ENCODE measurements at places on chromosomes 3 and 15.

DNA sequence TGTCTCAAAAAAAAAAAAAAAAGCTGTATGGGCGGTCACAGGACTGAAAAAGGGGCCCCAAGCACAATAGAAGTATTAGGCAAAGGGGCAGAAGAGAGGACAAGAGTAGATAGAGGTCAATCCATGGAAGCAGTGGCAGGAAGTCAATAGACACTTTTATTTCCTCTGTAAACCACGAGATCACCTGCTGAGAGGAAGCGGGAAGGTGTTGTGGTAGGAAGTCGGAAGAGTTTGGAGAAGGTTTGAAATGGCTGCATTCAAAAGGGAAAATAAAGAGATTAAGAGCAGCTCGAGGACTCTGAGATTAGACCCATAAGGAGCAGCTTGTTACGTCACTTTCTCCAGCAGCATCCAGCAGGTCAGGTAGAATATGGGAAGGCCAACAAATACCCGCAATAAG, 14.2 kb upstream of the ZNF148 start:
- H3K27ac ChIP-seq, result no peak overlapping the region
- no peaks in the 10 kb centered on the region for H3K27me3 ChIP-seq
- H3K4me3 ChIP-seq, result no peak overlapping the region
- no peak for DNase-seq

GRCh38 chr3:191235331-191236314, 36.6 kb downstream of the OSTN start:
- DNase-seq, result no peak
- H3K4me3 ChIP-seq, result peak overlapping the region; percentile 17
- H3K27me3 ChIP-seq, result no peaks in the 10 kb centered on the region
- H3K36me3 ChIP-seq, result no peaks in the 10 kb centered on the region
- H3K27ac ChIP-seq, result peak overlapping the region; percentile 90
- H3K4me1 ChIP-seq, result peaks cover 41% of the 10 kb centered on the region

DNA sequence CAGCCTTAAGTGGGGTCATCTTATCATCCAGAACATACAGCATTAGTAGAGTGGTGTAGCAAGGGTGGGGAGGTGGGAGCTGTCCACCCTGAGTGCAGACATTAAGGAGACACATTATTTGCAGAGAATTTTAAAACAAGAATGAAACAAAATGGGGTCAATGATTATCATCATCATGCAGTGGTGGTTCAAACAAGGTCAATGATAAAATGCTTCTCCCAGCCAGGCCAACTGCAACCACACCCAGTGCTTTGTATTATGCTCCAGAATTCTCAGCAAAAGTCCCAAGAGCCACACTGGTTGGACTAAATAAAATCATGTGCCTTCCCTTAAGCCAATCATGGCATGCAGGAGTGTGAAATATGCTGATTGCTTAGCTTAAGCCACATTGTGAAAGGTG, 96.7 kb upstream of the FHIT start:
- no peak overlapping the region for H3K27ac ChIP-seq
- H3K4me3 ChIP-seq, result no peak overlapping the region
- H3K36me3 ChIP-seq, result no peaks in the 10 kb centered on the region
- H3K4me1 ChIP-seq, result no peaks in the 10 kb centered on the region

- peaks cover 10% of the 10 kb centered on the region for H3K27me3 ChIP-seq
- DNase-seq, result no peak
- peaks cover 9% of the 10 kb centered on the region for H3K4me1 ChIP-seq
- no peak within 1 kb of the TSS for H3K27ac ChIP-seq
- H3K36me3 ChIP-seq, result no peaks in the 10 kb centered on the region
Observed at GRCh38 chr3:42809202-42809601, at the start of gene ACKR2. ACKR2 (plus strand) TSS chr3:42809445; CDS start chr3:42864503, 55,058 bp downstream.

Data from chondrocyte (in vitro differentiated cells).